Activated T-cell treated with anti-CD3 and anti-CD28 coated beads, Interleukin-2, amount 50 U/mL, for 72 hours (primary cell): ENCODE measurements at places on chromosomes 13 and 19. TPM values are rescaled to one million over a fixed set of nuclear protein-coding genes. Genes with fewer than 3 reads are reported as not detected.

DNA sequence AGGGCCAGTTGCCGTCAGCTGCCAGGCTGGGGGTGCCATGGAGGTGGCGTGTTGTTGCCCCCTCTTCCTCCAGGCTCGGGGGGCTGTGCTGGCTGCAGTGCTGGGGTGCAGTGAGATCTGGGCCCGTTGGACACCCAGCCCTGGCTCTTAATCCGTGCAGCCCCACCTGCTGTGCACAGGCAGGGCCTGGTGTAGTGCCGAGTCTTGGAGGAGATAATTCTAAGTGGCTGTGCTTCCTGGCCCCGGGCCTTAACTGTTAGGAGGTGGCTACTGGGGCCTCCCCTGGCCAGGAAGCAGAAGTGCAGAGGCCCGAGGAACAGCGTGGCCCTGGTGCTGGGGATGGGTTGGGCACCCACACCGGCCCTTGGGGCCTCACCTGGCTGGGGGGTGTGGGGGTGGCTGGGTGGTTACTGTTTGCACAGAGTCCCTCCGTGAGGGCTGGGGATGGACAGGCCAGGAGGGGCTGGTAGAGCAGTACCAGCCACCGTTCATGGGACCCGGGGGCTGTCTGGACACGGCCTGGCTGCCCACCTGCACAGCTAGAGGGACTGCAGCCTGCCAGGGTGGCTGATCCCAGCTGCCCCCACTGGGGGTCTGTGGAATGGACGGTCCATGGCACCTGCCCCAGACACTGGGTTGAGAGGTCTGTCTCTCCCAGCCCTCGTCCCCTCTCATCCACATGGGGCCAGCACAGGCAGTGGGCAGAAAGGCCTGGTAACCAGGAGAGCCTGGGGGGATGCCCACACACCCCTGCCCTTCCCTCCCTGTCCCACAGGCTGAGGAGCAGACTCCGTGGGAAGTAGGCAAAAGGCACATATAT is 3.3 kb downstream of the GPX4 start:
- no peaks in the 10 kb centered on the region for H3K27me3 ChIP-seq
- no peak overlapping the region for H3K27ac ChIP-seq
- H3K36me3 ChIP-seq: no peaks in the 10 kb centered on the region
- no peak overlapping the region for H3K4me3 ChIP-seq

ZNF442 gene
- total RNA-seq: 3.1 TPM

GRCh38 chr13:40285634-40286033 is 380.8 kb downstream of the FOXO1 start:
- no peak for DNase-seq
- H3K36me3 ChIP-seq: no peaks in the 10 kb centered on the region
- no peak overlapping the region for H3K27ac ChIP-seq
- H3K27me3 ChIP-seq: no peaks in the 10 kb centered on the region

DNA sequence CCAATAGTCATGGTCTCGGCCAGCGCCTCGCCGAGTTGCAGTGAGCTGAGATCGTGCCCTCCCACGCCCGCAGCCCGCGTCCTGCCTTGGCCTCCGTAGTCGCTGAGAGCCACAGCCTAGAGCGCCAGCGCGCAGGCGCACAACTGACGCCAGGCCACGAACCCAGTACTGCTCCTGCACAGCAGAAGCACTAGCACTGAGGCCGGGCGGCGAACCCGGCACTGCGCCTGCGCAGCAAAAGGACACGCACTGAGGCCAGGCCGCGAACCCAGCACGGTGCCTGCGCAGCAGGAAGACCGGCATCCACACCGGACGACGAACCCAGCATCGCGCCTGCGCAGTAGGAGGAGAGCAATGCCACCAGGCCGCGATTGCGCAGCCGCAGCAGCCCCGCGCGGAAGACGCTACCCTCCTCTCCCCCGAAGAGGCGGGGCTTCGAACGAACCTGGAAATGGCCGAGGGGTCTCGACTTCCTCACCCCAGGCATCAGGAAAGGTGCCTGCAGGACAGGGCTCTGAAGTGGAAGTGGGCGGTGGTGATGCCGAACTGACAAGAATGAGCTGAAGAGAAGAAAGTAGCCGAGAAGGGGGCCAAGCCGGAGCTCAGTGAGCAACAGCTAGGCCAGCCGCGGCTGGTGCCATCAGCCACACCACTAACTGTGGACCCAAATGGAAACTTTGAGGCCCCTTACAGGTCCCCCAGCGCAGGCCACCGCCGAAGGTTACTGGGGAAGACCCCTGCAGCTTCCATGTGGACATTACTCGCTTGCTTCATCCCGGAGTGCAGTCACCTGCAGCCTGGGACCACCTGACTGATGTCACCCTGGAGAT is 7.5 kb downstream of the F10 start:
- no peak overlapping the region for H3K27ac ChIP-seq
- DNase-seq: peak; percentile 52

GRCh38 chr13:112567161-112567862 is 20.6 kb downstream of the TUBGCP3 start:
- peaks cover 15% of the 10 kb centered on the region for H3K36me3 ChIP-seq
- H3K27me3 ChIP-seq: no peaks in the 10 kb centered on the region
- no peak overlapping the region for H3K4me3 ChIP-seq
- peaks cover 18% of the 10 kb centered on the region for H3K4me1 ChIP-seq

- H3K4me3 ChIP-seq: peak overlapping the region; percentile 74
- no peaks in the 10 kb centered on the region for H3K27me3 ChIP-seq
- peaks cover 25% of the 10 kb centered on the region for H3K4me1 ChIP-seq
Observed at GRCh38 chr19:3671680-3672574, 28.3 kb downstream of the PIP5K1C start.

- DNase-seq: no peak
- peaks cover 7% of the 10 kb centered on the region for H3K27me3 ChIP-seq
- no peak overlapping the region for H3K27ac ChIP-seq
- H3K4me1 ChIP-seq: peaks cover 18% of the 10 kb centered on the region
- H3K36me3 ChIP-seq: peaks cover 2% of the 10 kb centered on the region
Observed at GRCh38 chr19:54434112-54434872, 14.7 kb upstream of the LENG8 start.

KLK14 gene
- total RNA-seq: 1.2 TPM

GRCh38 chr19:53906211-53907192 is 2.6 kb upstream of the CACNG7 start:
- H3K36me3 ChIP-seq: no peaks in the 10 kb centered on the region
- peak overlapping the region; percentile 44 for H3K4me3 ChIP-seq
- peaks cover 32% of the 10 kb centered on the region for H3K4me1 ChIP-seq
- DNase-seq: peak; percentile 81
- peaks cover 81% of the 10 kb centered on the region for H3K27me3 ChIP-seq

DNA sequence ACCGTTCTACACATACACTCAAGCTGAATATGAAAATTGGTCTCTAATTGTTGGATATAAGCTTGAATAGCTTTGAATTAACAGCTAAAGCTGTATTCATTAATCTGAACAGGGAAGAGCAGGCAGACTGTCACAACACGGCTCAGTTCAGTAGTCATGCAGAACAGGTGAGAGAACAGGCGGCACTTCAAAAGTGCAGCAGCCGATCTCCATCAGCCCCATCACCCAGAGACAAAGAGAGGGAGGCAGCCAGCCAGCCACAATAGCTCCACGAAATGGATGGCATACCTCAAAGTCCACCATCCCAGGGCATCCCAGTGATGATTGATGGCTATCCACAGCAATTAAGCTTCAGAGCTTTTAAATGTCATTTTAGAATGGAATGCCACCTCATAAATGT is 419.2 kb downstream of the OLFM4 start:
- H3K27ac ChIP-seq: no peak overlapping the region
- H3K4me1 ChIP-seq: no peaks in the 10 kb centered on the region
- no peak for DNase-seq

BRME1 gene
- 13.2 TPM for total RNA-seq

GRCh38 chr13:39144391-39144790 is 106.1 kb downstream of the NHLRC3 start:
- no peak for DNase-seq
- H3K36me3 ChIP-seq: no peaks in the 10 kb centered on the region
- no peak overlapping the region for H3K27ac ChIP-seq
- peaks cover 43% of the 10 kb centered on the region for H3K27me3 ChIP-seq
- H3K4me3 ChIP-seq: no peak overlapping the region

F10 gene
- not detected for total RNA-seq

DNA sequence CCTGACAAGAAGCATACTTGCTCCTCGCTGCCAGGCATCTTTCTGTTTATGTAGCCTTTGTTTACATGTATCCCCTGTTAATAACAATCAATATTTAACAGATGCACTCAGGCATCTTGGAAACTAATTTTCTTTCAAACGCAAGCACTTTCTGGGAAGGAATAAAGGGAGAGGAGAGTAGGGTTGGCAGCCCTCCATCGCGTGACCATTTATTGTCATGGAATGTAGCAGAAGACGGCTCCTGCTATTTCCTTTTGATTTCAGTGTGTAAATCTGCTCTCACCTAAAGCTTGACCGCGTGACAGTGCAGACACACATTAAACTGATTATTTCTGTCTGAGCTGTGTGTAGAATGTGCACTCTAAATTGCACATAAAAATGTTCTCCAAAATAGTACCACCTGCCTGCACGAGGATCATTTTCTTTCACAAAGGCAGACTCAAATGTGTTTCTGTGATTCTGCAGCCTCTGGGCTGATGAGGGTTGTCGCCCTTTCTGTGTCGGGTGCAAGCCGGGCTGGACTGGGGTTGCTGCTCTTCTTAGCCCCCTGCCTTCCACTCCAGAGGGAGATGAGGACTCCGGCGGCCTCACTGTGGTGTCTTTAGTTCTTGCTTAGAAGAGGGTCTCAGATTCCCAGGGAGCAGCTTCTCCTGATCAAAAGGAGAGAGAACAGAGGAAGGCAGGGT is 223.5 kb upstream of the MAB21L1 start:
- H3K36me3 ChIP-seq: no peaks in the 10 kb centered on the region
- no peak overlapping the region for H3K4me3 ChIP-seq
- DNase-seq: no peak

DNA sequence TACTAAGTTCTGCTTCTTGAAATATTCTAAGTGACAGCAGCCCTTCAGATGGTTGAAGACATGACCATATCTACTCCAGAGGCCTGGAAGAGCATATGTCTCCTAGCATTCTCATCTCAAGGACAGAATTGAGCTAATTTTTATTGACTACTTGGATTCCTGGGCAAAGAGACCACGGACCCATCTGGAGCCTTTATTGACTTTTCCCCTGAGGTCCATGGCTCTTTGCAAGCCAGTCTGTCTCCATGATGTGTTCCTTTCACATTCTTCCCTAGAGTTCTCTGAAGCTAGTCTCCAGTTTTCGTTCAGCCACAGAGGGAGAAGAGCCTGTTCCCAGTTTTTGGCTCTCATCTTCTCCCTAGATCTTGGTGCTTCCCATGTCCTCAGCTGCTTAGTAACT is 202.7 kb downstream of the PCCA start:
- no peak overlapping the region for H3K4me3 ChIP-seq
- no peaks in the 10 kb centered on the region for H3K36me3 ChIP-seq
- no peak overlapping the region for H3K27ac ChIP-seq
- no peaks in the 10 kb centered on the region for H3K4me1 ChIP-seq
- H3K27me3 ChIP-seq: no peaks in the 10 kb centered on the region

DNA sequence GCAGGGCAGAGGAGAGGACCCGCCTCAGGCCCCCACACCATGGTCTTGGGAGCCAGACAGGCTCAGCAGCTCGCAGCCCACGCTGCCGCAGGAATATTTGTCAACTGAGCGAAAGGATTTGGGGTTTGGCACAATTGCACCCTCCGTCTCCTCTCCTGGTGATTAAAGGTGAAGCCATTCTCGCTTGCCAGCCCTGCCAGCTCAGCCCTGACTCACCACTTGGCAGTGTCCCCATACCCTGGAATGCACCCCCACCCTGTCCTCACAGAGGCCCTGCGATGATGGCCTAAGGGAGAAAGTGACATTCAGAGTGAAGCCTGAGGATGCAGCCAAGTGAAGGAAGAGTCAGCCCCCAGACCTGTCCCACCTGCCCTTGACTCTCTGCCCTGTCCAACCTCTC is 18.8 kb downstream of the CYTH2 start:
- H3K36me3 ChIP-seq: peaks cover 3% of the 10 kb centered on the region
- H3K27me3 ChIP-seq: peaks cover 29% of the 10 kb centered on the region
- no peak overlapping the region for H3K4me3 ChIP-seq
- no peak overlapping the region for H3K27ac ChIP-seq
- DNase-seq: no peak
- H3K4me1 ChIP-seq: peaks cover 32% of the 10 kb centered on the region

GEMIN7 gene
- 28.1 TPM for total RNA-seq

- H3K36me3 ChIP-seq: no peaks in the 10 kb centered on the region
- no peak for DNase-seq
- H3K4me3 ChIP-seq: no peak overlapping the region
Observed at GRCh38 chr13:89746554-89746953, 1600.9 kb upstream of the MIR17HG start.

DNA sequence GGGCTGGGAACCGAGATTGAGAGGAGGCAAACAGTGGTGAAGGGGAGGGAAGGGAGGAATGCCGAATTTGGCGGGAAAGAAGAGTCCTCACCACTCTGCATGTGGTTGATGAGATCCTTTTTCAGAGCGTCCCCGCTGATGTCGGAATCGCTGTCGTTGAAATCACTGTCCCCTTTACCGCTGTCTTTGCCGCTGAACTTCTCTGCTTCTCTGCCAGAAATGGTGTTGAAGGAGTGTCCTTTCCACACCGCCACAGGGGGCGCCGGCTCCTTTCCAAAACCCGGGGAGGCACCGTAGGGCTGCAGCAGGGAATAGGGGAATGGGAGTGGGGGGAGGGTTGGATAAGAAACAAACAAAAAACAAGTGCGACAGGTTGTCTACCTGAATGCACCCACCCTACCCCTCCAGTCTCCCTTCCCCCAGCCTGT is 3.1 kb downstream of the PCDH8 start:
- no peak for DNase-seq
- H3K27ac ChIP-seq: no peak overlapping the region
- no peak overlapping the region for H3K4me3 ChIP-seq
- H3K36me3 ChIP-seq: peaks cover 5% of the 10 kb centered on the region

DNA sequence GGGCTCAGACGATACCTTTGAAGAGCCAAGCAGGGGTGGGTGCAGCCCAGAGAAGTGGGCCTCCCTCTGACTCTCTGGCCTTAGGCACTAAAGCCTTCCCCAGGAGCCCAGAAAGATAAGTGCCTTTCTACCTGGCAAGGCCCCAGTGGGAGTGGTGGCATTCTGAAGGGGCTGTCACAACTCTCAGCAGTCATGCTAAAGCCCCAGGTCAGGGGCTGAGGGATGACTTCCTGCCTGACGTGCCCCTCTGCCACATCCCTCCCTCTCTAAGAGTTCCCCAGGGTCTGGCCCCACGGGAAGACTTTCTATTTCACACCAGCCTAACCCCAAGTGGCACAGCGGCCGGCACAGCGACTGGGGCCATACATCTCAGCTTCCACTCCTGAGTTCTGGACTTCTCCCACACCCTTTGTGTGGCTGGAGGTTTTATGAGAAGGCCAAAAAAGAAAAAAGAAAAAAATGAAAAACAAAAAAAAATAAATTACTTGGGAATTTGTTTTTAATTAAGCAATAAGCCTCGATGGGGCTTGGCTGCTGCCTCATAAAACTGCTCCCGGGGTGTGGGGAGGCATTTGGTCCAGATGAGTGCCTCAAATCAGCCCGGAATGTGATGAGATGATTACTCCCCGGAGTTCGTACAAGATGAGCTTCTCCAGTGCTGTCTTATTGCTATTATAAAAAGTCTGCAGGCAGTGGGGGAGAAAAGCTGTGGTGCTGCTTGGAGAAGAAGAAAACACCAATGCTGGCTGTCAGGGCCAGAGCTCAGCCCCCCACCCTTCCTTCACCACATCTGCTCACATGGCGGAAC is 28.5 kb upstream of the PLEKHF1 start:
- DNase-seq: no peak
- H3K27ac ChIP-seq: no peak overlapping the region
- H3K27me3 ChIP-seq: no peaks in the 10 kb centered on the region
